ENCODE measurements at places on chromosomes 1 and 21.
A peak's percentile ranks its signal among the peaks of the same experiment; 100 is the strongest.

DNA sequence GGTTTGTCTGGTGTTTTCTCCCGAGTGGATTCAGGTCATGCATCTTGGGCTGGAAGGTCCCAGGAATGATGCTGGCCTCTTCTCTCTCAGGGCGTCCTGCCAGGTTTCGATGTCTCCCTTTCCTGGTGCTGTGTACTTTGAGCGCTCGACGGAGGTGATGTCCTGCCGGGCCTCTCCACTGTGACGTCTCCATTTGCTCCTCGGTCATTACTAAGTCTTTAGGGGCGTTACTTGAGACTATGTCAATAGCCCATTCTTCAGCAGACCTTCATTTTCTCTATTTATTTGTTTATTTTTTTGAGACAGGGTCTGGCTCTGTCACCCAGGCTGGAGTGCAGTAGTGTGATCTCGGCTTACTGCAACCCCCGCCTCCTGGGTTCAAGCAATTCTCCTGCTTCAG is 37.2 kb upstream of the TNFRSF1B start:
- no peak for DNase-seq

GRCh38 chr21:36145259-36145658 is 10.4 kb downstream of the CBR3 start:
- no peak for DNase-seq

DNA sequence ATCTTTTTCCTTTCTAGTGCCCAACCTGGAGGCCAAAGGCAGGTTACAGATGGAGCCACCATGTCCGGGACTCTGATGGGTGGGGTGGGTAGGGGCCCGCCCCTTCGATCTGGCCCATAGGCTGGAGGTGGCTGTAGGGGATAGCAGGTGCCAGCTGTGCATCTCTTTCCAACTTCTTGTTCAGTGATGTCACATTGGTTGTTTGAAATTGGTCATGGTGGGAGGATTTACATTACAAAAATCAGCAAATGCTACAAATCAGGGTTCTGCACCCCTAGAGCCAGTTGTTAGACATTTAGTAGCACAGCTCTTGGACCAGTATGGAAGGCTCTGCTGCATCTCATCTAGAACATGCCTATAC is 22.4 kb upstream of the POU3F1 start:
- no peak for DNase-seq

GRCh38 chr21:14833666-14834351 is 231.0 kb downstream of the NRIP1 start:
- DNase-seq = no peak

DNA sequence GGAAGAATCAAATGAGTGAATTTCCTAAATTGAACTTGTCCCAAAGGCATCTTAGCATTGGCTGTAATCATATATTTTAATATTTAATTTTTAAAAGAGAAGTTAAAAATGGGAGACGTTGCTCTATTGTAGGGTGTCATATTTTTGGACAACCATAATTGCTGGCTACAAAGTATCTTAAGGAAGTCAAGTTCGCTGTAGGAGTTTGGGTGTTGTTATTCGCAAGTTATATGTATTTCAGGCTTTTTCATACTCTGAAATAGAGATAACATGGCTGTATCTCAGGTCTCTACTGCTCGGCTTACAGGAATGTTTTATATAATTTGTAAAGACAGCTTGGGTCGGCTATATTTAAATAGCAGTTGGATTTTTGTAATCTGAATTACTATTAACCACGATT is 852 bp downstream of the TMEM50A start:
- no peak for DNase-seq

GRCh38 chr1:44103270-44104131 is 15.1 kb upstream of the KLF17 start:
- DNase-seq = no peak

- DNase-seq = no peak
Observed at GRCh38 chr21:44822484-44823178, 4.8 kb upstream of the SUMO3 start.

GRCh38 chr21:43877936-43878575 is 13.0 kb downstream of the AGPAT3 start:
- DNase-seq = no peak

DNA sequence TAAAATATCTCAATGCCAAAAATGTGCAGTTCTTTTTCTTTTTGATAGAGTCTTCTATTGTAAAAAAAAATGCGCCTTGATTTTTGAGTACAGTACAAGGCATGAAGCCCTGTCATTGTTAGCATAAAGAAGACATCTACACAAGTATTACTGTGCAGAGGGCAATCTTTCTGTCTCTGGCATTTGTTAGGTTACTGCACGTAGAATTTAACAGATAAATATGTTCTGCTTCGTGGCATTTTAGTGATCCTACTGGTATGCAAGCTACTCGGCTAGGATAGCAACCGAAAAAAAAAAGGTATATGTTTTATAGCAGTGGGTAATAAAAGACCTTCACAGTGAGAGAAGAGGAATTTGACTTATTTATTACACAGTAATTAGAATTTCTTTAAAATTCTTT is 492.9 kb upstream of the ADGRL2 start:
- no peak for DNase-seq

GRCh38 chr1:22556391-22557104 is 6.7 kb upstream of the EPHA8 start:
- DNase-seq = no peak

DNA sequence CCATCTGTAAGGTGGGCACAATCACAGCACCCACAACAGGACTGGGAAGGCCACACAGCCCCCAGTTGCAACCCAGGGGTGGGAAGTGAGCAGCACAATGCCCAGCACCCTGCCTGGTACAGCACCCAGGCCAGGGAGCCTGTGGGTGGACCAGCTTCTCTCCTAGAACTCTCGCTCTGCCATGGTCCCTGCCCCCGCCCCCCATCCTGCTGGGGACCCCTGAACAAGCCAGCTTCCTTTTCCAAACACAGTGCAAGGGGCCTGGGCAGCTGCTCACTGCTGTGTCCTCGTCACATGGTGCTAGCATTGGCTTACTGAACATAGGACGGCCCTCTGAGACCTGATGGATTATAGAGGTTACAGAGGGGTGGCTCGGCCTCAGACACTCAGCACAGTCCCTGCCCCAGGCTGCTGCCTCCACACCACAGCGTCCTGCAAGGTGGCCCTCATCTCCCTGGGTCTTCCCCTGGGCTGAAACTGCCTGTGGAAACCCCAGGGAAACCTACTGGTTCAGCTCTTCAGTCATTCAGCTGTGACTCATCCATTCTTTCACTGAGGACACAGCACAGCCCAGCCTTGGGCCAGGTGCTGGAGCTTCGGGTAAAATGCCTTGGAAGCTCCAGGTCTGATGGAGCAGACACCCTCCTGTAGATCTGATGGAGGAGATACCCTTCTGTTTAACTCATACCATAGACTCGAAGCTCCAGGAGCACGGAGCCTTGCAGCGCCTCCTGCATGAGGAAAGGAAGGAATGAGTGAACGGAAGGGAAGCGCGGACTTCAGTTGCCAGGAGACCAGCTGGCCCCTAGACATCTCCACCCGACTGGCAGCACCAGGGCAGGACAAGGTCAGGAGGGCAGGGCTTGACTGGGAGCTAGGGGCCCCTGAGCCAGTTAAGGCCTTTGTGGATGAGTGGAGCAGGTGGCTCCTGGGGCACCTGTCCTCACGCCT is 8.1 kb upstream of the PRDM16 start:
- DNase-seq = no peak

DNA sequence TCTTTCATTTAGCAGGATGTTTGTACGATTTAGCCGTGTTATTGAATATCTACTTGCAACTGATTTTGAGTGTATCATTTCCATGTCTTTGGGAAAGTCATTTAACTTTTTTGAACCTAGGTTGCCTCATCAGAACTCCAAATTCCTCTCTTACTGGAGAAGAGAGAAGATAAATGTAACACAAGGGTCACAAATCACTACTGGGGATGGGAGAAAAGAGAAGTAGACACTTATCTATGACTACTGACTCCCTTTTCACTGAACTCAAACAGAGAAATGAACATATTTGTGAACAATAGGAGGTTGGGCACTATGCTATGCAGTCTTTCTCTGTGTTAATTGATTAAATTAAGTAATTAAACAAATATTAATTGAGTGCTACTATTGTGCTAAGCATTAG is 42.2 kb downstream of the TENT5C start:
- no peak for DNase-seq

DNA sequence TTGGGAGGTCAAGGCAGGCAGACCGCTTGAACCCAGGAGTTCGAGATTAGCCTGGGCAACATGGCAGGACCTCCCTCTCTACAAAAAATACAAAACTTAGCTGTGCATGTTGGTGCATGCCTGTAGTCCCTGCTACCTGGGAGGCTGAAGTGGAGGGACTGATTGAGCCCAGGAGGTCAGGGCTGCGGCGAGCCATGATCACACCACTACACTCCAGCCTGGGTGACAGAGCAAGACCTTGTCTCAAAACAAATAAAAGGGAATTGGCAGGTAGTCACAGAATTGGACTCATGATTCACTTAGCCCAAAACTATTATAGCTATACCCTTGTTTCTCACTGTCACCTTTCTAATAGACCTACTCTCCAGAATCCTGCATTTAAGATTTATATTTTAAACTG is 5.5 kb downstream of the TADA1 start:
- no peak for DNase-seq

GRCh38 chr1:36693161-36693525 is 210.4 kb upstream of the CSF3R start:
- DNase-seq = no peak

DNA sequence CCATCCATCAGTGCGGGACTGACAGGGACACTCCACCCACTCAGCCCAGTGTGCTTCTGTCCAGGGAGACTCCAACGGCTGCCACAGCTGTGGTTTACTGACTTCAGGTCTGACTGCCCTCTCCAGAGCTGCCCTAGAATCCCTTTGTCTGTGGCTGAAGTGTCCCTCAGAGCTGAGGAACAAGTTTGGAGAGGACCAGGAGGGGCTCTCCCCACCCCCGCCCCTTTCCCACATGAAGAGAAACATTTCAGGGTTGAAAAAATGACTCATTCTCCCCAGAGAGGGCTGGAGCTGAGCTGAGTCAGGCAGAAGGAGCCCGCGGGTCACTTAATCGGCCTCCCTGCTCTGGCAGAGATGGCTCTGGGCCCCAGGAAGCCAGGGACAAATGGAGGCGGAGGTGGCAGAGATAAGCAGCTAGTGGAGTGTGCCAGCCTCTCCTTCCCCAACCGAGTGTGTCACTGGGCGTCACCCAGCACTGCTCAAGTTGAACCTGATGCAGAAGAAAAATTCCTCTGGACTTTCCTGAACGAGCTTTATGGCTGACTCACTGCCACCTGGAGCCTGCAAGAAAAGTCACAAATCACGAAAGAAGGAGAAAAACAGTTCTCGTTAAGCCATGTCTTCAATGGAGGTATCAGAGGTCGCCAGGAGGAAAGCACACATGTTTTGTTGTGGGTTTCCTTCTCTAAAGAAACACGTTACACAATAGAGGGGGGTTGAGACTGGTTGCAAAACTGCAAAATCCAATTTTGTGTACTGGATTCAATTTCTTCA is 34.3 kb upstream of the ECE1 start:
- peak; percentile 76 for DNase-seq

DNA sequence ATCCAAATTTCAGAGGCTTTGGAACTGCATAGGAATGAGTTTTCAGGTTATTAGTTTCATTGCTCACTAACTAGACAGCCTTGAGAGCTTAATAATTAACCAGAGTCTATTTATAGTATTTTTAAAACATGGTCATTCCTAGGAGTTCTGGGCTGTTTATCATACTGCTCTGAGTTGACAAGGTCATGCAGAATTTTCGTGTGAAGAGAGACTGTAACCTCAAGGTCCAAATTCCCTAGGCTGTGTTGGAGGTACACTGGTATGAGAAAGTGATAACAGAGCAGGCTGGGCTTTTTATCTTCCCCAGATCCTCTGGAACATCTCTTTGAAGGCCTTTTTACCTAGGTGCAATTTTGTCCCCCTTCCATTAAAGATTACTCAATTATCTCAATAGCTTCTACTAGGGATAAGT is 736.3 kb downstream of the LTN1 start:
- no peak for DNase-seq

DNA sequence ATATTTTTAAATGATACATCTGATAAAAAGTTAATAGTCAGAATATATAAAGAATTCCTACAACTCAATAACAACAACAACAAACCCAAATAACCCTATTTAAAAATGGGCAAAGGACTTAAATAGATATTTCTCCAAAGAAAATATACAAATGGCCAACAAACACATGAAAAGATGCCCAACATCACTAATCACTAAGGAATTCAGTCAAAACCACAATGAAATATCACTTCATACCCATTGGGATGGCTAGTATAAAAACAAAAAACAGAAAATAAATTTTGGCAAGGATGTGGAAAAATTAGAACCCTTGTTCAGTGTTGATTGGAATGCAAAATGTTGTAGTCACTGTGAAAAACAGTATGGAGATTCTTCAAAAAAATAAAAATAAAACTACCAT is 184.8 kb upstream of the RAB4A start:
- DNase-seq = no peak

DNA sequence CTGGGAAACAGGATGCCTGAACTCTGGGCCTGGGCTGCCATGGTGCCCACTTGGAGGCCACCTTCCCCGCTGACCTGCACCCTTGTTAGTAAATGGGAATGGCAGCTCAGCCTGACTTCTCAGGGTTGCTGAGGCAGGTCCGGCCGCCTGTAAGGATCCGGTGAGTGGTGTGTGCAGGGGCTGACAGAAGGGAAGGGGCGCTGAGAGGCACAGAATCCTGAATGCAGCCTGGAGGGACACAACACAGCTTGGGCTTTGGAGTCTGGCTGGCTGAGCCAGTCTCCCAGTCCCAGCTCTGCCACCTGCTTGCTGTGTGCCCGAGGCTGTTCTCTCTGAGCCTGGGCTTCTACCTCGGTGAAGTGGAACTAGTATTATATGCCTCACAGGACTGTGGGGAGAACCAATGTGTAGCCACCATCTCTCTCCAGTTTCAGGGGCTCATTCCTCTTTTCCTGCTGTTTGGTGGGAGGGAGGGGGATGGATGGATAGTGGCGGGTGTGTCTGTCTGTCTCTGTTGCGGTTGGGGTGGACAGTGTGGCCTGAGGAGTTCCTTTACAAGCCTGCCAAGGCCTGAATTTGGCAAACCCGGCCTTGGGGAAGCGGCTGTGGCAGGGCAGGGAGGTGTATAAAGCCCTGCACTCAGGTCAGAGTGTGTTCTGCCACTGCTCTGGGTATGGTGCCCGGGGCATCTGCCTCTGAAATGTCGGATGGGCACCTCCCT is 18.0 kb downstream of the ADORA1 start:
- DNase-seq = no peak

DNA sequence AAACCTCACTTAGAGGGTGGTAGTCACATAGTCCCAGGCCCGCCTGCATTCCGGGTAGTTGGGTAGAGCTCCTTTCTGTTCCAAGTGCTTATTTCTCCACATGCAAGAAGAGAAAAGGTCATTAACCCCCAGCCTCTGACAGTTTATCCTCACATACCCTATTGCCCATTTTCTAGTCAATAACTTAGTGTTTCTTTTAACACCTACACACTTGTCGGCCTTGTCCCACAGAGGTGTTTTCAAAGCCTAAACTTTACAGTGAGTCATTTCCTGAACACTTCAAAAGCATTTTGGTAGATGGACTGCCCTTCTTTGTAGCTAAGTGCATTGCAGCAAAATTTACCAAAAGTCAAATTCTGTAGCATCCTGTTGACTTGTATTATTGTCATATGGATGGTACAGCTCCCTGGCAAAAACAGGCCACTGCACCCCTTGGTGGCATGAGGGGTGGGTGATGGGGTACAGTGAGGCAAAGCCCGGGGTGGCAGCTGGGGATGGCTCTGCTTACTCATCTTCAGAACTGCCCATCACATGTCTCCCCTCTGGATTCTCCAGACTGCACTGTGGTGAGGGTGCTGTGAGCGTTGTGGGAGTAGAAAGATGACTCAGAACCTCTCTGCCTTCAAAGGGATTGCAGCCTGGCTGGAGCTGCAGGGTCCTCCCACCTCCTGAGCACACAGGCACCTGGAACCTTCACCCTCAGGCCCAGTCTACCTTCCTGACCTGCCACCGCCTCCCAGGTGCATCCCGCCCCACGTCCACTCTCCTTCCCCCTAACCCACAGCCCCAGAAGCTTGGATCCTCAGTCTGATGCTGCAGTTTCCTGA is 45.8 kb upstream of the DMRTB1 start:
- peak; percentile 93 for DNase-seq

Measured in activated CD4-positive, alpha-beta T cell treated with anti-CD3 and anti-CD28 coated beads, Interleukin-2, amount 50 U/mL, for 16 hours (primary cell).